ENCODE measurements at places on chromosomes 13 and 19.

- no peak for DNase-seq
These were observed 260.0 kb upstream of the DACH1 start for GRCh38 chr13:72127031-72127430.

DNA sequence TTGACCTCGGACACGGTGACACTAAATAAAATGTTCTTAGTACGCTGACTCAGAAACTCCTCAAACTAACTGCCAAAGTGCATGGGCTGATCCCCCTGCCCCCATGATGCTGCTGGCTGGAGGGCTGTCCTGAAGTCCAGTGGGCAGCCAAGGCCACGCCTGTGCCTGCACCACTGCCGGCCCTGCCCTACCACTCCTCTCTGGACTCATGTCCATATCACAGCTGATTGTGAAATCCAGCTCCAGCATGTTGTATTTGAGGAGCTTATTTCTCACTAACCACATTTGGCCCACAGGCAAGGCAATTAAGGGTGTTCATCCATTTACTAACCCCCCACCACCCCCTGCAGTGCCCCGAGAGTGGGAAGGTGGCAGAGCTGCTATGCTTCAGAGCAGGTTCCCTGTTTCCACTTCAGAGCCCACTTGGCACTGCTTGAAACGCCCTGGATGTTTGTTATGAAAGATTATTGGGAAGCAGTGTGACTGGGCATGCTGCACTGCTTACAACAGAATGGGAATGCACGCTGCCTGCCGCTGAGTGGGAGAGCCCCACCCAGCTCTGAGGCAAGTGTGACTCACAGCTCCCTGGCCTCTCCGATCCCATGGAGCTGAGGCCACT lies 114.0 kb downstream of the UQCRFS1 start:
- DNase-seq, result no peak

- no peak for DNase-seq
These were observed 28.1 kb downstream of the RANBP3 start for GRCh38 chr19:5949792-5950305.

GRCh38 chr19:6743714-6744380 lies 4.4 kb downstream of the TRIP10 start:
- DNase-seq, result no peak

All from esophagus squamous epithelium (tissue), 5 donors.